ENCODE measurements at places on chromosomes 3 and 15. TPM values are rescaled to one million over a fixed set of nuclear protein-coding genes. Genes with fewer than 3 reads are reported as not detected.

Gene PDIA5
- total RNA-seq, result 27.8 TPM

GRCh38 chr15:40358471-40359353, 693 bp downstream of the DISP2 start:
- DNase-seq, result no peak

DNA sequence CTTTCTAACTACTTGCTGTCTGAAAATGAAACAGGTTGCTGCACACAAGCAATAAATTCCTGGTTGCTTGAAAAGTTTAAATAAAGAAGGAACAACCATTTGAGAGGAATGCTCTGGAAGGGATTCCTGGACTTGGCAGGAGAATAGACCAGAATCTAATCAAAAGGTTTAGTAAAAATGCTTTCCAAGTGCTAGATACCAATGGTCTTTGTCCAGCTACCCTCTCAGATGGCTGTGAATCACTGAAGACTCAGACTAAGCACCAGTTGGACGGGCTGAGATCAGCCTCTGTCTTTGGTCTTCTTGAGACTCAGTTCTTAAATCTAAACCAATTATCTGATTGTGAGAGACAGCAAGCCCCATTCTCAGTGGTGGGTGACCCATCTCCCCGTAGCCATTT, 27.7 kb upstream of the LPP start:
- no peak for DNase-seq

GRCh38 chr15:63509056-63509954, 4.9 kb downstream of the USP3 start:
- DNase-seq, result no peak

DNA sequence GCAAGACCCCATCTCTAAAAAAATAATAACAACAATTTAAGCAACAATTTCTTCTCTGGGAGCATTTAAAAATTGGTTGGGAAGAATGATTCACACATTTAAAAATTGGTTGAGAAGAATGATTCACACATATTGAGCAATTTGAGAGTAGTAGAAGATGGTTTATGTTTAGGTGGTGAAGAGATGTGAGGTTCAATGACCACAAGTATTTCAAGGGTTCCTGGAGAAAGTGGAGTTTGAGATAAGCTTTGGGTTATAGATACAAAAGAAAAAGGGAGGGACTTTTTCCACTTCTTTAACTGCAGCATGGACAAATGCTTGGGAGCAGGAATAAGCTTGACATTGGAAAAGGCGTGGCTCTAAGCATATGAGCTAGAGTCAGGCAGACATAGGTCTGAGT, 145.7 kb upstream of the NPHP3 start:
- DNase-seq, result no peak

DNA sequence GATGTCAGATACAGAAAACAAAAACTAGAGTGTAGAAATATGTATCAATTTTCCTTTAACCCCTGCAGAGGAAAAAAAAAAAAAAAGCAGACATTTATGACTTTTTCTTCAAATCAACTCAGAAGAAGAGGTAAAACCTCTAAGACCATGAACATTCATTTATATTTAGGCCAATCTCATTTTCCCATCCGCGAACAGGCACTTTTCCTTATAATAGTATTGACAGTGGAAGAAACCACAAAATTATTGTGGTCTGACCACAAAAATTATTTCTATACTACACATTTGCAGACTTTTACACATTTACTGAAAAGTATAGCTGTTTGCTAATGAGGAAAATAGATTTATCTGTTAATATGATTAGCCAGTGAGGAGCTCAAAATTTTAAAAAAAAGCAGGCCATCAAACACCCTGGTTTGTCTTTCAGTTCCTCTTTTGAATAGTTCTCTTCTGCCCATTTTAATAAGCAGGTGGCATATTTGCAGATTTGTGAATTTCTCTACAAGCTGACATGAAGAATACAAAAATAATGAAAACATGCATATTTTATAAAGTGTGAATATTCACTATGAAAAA, 5.7 kb downstream of the OSBPL11 start:
- no peak for DNase-seq

DNA sequence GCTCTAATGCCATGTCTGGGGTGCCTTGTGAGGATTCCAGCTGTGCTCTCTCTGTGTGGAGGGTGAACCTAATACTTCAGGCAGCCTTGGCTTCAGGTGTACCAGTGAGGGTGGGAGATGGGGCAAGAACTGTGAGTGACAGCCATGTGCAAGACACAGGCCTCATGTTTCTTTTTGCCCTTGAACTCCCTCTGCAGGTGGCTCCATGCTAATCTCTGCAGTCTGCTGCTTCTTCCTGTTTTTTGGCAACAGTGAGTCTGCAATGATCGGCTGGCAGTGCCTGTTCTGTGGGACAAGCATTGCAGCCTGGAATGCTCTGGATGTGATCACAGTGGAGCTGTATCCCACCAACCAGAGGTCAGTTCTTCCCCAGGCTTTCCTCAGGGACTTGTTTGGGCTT, 189.3 kb downstream of the SV2B start:
- DNase-seq, result no peak

Gene GOLGA8R
- 15.6 TPM for total RNA-seq
